B cell (primary cell): ENCODE measurements at places on chromosomes 12 and 14. TPM values are rescaled to one million over a fixed set of nuclear protein-coding genes. Genes with fewer than 3 reads are reported as not detected.

Gene RHOJ
- not detected in 2 replicates for total RNA-seq

DNA sequence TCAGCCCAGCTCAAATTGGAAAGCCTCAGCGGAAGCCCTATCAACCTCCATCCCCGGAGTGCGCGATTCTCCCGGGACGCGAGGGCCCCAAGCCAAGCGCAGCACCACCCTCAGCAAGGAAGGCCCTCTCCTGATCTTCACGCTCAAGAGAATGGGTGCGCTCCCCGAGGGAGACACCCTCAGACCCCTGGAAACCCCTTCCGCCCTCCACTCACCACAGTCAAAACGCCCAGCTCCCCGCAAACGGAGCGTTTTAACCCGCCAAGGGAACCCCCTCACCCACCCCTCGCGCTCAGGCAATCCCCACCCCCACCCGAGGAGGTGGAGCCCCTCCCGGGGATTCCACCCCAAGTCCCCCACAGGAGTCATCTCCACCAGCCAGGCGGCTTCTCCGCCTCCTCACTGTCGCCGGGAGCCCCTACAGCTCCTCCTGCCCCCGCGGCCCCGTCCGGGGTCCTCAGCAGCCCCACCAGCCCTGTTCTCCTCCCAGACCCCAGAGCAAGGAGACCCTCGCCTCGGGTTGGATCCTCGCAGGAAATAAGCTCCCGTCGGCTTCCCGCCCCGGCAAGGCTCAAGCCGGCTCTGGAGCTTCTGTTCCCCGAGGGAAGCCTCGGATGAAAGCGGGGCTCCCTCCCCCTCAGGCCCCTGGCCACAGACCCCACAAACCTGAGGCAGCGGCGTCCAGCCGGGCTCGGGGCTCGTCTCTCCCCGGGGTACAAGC, 507 bp downstream of the BAZ2A start:
- DNase-seq: peak; percentile 58

Gene NKX2-1
- total RNA-seq: not detected in 2 replicates

DNA sequence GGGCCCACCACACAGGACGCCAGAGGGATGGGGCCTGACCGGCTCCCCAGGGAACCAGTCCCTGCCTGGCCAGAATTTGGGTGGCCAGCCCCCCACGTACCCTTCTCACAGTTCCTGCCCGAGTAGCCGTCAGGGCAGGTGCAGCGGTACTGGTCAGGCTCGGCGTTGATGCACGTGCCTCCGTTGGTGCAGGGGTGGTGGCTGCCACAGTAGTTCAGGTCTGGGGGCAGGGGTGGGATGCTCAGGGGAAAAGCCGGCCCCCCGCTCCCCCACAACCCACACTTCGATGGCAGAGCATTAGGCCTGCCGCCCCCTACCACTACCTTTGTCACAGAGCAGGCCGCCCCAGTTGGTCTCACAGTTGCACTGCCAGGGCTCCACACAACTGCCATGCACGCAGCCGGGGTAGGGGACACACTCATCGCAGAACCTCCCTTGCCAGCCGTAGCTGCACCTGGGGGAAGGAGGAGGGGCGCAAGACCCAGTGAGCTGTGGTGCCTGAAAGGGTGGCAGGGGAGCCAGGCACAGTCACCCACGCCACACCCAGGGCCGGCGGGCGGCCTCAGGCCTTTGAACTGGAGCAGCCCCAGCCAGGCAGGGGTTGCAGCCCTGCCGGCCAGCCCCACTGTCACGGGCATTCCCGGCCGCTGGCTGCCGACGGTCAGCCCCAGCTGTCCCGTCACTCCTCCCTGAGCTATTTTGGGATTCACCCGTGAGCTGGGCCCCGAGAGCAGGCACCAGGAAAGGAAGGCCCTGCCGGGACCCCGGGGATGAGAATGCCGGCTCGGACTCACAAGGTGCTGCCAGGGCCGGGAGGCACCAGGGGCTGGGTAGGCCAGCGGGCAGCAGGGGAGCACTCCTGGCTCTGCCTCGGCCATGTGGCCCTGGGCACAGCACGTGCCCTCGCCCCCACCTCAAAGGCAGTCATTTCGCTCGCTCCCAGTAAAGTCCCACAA, 16.5 kb downstream of the JAG2 start:
- no peak for DNase-seq

DNA sequence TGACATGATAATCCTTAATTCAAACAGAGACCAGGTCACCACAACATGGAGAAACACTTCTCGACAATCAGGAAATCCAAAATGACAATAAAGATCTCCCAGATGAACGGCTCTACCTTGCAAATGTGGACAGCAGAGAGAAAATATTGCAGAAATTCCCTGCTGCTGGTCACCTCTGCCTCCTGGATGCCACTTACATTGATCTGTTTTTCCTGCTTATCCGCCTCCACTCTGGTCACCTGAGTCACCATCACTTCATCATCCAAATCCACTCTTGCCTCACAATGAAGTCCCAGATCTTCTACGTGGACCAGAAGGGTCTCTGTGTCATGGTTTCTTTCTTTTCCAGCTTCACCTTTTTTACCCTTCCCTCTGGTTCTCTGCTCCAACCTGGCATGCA, 21.1 kb downstream of the TTC9 start:
- no peak for DNase-seq

Gene MDGA2
- total RNA-seq: not detected in 2 replicates

Gene PYGL
- 0.49 and 0.64 TPM in 2 replicates for total RNA-seq

Gene OR4E2
- total RNA-seq: not detected in 2 replicates

- DNase-seq: no peak
Observed at GRCh38 chr12:64894827-64895475, 70.5 kb downstream of the TBC1D30 start.

DNA sequence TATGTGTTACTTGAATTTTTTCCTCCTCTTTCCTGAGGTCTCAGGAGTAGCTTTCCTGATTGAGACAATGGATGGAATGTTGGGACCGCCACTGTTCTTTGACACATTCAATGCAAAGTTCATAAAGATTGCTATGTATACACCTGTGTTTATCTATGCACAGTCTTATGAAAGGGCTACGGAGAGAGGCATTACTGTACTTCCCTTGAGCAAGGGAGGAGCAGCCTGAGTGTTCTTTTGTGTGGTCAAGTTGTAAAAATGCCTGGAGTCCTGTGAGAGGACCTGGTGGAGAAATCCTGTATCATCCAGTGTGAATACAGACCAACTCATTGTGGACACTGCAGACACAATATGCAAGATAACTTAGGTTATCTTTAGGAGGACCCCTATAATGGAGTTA, 1.2 kb downstream of the SRGAP1 start:
- no peak for DNase-seq

DNA sequence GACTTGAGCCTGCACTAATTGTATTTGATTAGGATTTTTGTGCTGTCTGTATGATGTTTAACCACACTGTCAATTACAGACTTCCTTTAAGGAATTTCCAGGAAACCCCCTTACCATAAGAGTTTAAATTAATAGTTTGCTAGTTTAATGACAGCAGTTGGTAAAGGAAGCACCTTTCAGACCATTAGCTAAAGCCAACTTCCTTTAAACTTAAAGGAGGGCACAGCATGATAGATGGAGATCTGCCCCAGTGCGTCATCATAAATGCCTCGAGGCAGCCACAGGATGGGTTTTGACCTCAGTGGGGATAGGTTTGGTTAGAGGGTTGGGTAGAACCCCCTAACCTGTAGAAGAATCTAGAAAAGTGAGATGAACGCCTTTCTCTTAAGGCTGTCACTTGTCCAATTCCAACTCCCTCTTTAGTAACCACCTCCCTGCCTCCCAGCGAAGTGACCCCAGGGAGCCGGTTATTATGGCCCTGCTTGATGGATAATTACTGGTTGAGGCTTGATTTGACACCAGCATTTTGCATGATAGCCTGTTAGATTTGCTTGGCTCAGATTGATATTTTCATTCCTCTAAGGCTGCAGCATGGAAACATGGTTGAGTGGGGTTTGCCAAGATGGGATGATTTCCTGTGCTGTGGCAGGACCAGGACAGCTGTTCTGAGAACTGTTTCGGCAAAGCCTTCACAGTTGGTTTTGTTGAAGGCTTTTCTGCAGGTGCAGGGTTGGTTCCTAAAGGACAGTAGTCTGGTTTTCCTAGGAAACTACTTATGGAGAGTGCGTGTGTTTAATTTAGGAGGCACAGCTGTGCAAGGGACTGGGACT, 62.7 kb downstream of the CHST11 start:
- peak; percentile 84 for DNase-seq

- no peak for DNase-seq
Observed at GRCh38 chr12:132105467-132105866, 38.7 kb downstream of the DDX51 start.

Gene NID2
- not detected in 2 replicates for total RNA-seq

- DNase-seq: peak; percentile 80
Observed at GRCh38 chr12:14239350-14239934, 126.0 kb upstream of the ATF7IP start.

- no peak for DNase-seq
Observed at GRCh38 chr14:46053221-46053620, 598.4 kb downstream of the RPL10L start.

GRCh38 chr12:105705765-105706164, 375.3 kb downstream of the C12orf75 start:
- DNase-seq: no peak

DNA sequence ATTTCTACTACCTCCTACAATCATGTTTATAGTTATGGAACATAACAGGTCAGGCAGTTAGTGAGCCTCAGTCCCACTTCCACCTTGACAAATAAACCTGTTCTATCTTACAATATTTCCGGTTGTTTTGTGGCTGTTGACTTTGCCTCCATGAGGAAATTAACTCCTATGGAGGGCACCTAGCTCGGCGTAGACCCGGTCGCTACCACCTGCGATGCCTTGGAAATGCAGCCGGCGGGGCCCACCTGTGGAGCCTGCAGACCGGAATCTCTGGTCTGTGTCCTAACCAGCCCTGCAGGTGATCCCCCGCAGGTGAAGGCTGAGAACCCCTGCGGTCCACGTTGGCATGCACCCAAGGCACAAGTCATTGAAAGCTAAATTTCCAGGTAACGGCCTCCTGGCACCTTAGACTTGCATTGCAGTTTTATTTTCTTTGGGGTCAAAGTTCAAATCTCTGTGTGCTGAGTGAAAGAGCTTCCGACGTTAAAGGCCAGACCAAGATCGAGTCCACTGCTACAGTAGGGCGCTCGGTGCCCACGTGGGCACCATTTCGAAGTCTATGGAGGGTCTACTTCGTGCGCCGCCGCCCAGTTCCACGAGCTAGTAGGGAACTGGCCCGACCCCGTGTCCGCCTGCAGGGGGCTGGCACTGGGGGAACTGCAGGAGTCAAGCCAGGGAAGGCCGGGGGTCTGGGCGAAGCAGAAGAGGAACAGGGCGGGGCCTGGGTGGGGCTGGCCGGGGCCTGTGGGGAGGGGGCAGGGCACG, 782 bp upstream of the PIWIL1 start:
- no peak for DNase-seq

DNA sequence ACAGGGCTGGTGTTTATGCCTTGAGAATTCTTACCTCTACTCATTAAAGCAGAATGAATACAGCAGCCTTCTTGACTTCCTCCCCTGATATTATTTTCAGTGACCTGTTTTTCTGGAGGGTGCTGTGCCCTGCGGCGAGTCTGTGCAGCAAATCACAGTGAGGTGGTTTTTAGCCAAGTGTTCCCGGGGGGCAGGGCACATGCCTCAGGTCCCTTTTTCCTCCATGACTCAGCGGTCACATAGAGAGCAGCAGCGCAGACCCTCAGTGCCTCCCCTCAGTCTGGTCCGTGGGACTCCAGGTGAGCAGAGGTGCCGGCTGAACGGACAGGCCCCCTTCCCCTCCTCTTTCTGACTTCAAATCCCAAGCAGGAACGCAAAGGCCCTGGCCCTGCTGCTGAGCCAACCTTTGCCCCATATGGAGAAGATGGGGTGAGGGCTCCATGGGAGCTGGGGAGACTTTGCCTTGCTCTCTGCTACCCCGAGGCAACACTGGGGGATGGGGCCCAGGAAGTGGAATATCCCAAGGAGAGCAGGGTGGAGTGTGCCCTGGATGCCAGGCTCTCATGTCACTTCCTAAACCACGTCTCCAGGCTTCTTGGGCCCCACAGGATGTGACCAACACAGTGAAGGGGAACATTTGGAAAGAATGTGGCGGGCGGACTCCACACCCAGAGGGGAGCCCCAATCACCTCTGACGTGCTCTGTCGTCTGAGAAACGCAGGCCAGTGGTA, 90.0 kb downstream of the DHRS2 start:
- DNase-seq: no peak

DNA sequence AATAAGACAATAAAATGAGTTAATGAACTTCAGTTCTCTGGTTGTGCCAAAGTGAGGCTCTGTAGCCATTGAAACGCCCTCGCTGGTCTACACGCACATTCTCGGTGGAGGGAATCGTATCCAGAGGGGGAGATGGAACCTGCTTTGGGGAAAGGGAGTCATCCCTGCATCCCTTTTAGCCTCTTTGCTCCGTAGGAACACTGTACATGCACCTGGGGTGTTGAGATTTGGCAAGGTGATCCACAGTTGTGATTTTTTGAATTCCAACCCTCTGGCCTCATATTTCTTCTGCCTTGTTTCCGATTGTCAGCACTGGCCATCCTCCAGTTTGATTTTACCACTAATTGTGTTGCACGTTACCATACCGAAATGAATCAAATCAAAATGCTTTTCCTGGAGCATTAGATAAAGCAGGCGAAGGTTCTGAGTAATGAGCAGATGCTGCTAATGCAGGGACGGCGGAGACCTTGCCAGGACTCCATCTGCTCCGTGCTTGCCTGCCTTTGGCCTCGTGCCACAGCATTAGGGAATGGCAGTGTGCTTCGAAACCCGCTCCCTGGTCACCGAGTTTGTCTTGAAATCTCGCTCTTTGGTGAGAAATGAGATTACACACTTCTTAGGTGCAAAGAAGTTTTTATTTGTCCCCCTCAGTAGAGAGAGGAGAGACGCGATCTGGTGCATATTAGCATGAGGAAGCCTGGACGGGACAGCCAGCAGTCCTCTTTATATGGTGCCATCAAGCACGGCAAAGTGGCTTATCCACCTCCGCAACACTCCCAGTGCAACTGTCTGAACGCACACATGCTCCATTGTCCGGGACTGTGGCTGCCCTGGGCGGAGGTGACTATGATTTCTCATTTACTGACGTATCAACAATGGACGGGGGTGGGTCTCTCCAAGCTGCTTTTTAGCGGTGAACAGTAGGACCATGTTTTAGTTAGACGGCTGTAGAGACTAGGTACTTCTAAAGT, 59.1 kb downstream of the FBXW8 start:
- no peak for DNase-seq

Gene MARS1
- 183 and 193 TPM in 2 replicates for total RNA-seq

GRCh38 chr12:26340649-26341048, 145.3 kb downstream of the SSPN start:
- peak; percentile 31 for DNase-seq

DNA sequence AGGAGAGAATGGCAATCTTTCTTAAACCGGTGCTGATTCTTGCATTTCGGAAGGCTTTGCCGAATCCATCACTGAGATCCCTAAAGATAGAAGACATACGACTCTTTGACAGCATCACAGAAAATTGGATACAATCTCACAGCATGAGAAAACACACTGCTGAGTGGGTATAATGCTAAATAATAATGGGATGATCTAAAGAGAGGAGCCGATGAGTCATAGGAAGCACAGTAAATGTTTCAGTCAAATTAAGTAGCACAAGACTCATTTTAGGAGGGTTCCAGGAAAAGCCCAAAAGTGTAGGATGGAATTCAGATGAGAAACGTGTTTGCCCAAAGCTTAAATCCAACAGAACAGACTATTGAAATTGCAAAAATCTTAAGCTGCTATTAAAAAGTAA, 81.7 kb downstream of the CPNE8 start:
- no peak for DNase-seq

- no peak for DNase-seq
Observed at GRCh38 chr12:109731806-109732205, 18.2 kb downstream of the FAM222A start.
